Pancreas (tissue), 10 donors: ENCODE measurements at places on chromosomes 6 and 20. TPM values are rescaled to one million over a fixed set of nuclear protein-coding genes. Genes with fewer than 3 reads are reported as not detected.

DNA sequence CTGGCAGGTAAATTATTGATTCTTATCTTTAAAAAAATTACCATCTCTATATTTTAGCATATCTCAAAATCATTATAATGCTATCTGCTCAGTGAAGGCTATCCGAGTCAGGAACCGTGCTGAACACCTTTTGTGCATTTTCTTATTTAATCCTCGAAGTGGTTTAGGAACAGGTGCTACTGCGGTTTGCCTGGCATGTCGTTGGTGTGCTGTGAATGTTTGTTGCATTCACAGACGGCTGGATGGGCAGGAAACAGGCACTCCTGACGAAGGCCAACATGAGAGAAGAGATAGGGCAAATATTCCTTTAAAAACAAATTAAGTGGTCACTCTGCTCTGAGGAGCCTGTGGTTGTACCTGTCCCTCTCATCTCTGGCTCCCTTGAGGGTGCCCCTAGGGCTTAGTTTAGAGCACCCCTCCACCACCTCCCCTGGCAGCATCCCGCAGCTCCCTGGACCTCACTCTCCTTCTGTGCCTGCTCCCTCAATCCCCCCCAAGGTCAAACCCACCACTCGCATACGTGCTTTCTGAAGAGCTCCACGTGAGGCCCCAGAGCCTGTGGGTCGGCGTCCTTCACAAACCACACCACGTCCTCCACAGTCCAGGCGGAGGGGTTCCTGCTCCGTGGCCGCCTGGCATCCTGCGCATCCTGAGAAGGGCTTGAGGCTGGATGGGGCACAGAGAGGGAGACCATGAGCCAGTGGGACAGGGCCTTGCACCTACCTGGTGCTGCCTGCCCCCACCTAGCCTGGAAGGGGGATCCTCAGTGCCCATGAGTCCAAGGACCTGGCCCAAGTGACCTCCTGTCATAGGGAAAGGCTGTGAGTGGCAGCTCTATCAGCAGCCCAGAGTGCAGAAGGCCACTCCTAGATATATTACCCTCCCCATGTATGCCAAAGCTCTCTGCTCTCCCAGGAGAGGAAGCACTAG, 116.5 kb downstream of the SCML4 start:
- DNase-seq: no peak

DNA sequence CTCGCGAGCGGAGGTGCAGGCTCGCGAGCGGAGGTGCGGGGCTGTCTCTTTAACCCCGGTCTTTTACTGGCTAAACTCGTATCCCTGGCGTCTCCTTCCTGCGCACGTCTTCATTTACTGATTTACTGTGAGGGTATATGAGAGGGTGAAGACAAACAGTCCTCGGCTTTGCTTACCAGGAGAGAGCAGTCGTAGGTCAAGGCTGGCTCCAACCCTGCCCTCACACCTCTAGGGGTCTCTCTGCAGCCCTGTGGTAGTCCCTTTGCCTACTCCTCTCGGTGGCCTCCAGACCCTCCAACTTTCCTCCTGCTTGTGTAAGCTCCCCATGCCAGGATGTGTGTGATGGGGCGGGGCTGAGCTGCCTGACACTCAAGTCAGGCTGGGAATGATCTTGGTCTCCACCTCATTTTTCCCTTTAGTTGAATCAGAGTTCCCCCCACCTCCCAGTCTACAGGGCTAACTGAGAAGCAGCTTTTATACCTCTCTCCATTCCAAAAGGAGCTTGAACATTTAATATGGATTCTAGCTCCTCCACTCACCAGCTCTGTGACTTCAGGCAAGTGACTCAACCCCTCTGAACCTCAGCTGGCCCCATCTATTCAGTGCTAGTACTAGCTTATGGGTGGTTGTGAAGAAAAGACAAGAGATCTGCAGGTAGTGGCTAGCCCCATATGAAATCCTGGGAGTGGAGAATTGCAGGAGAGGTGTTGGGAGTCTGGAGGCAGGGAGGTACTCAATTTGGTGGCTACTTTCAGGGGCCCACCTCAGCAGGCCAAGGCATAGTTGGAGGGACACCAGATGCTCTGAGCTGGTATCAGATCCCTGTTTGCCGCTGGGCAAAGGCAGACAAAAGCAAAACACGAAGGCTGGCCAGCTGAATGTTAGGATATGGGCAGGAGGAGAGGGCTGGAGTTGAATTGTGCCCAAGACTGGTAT, 902 bp downstream of the SLC29A1 start:
- no peak for DNase-seq

- no peak for DNase-seq
These were observed 25.7 kb downstream of the CD83 start for GRCh38 chr6:14143305-14143704.

DNA sequence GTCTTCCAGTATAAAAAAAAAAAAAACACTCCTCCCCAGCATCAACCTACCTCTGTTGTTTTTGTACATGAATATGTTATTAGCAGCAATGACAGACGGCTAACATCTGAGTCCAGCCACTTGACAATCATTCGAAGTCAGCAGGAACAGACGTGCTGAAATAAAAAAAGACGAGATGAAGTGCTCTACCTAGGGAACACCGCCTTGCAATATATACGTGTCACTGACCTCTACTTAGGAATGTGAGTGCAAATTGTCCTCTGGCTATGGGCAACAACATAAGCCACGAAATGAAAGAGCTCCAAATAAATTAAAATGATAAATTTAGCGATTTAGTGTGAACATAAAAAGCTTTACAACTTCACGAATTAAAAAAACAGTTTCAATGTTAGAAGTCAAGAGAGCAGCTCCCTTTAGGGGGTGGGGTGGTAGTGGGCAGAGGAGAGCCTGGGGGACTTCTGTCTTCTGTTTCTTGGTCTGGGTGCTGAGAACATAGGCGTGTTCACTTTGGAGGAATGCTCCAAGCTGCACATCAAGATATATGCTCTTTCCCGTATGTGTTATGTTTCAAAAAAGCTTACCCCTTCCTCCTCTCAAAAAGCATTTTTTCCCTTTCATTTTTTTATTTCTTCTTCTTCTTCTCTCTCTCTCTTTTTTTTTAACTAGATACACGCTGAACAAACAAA, 23.3 kb downstream of the EDN1 start:
- DNase-seq: no peak

DNA sequence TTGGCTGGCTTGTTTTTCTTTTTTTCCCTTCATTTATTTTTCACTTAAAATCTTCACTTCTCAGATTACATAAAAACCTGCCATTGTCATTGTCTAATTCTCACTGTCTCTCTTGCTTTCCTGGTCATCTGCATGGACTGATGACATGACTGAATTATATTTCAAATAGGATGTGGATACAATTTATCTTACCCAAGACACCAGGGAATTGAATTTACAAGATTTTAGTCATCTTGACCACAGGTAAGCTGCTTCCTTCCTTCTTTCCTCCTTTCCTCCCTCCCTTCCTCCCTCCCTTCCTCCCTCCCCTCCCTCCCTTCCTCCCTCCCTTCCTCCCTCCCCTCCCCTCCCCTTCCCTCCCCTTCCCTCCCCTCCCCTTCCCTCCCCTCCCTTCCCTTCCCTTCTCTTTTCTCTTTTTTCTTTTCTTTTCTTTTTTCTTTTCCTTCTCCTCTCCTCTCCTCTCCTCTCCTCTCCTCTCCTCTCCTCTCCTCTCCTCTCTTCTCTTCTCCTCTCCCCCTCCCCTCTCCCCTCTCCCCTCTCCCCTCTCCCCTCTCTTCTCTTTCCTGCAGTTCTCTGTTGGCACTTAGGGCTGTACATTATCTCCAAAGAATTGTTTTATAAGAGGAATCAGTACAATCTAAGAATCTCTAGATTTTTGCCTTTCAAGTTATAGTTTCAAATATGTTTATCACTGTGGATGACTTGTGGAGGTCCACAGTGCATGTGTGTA, 171.5 kb downstream of the CARMIL1 start:
- DNase-seq: no peak

MAPK13 gene
- polyA plus RNA-seq: 28.9 TPM

ARFRP1 gene
- polyA plus RNA-seq: 45.1 TPM

NCR2 gene
- not detected for polyA plus RNA-seq

BTNL2 gene
- not detected for polyA plus RNA-seq

TREM2 gene
- polyA plus RNA-seq: 1.5 TPM
